ENCODE measurements at places on chromosomes 12 and 14.

DNA sequence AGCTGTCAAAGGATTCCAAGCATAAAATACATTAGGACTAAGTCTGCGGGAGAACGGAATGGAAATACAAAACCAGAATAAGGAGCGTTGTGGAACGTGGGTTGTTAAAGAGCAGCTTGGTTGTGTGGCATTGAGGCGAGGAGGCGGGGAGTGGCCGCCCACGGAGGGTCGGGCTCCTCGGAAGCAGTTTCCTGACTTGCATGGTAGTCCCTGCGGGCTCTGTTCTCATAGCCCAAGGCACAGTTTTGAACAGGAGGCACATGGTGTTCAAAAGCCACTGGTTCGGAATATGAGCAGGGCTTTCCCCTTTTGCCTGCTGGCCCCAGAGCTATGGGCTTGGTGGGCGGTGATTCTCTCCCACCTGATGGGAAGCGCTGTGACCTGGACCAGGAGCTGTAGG is 12.2 kb downstream of the DDX51 start:
- no peak for DNase-seq

DNA sequence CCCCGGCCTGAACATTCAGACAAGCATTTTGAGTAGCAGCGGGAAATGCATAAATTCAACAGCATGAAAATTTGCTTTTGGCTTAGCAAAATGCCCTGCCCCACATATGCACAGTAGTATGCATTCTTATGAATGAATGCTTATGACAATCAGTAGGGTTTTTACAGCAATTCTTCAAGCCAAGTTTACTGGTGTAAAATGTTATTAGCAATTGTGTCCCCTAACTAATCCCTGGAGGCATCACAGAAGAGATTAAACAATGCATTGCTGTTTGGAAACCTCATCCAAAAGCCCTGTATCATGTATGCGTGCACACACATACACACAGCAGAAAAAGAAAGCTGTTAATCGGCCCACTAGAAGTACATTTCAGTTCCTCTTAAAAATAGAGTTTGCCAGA is 406.5 kb downstream of the LRIG3 start:
- no peak for DNase-seq

GRCh38 chr12:128980623-128981022 is 127.3 kb downstream of the GLT1D1 start:
- DNase-seq = no peak

GRCh38 chr14:100769035-100769939 is 42.6 kb downstream of the DLK1 start:
- DNase-seq = no peak

- DNase-seq = no peak
Observed at GRCh38 chr14:32808644-32809043, 130.0 kb upstream of the NPAS3 start.

DNA sequence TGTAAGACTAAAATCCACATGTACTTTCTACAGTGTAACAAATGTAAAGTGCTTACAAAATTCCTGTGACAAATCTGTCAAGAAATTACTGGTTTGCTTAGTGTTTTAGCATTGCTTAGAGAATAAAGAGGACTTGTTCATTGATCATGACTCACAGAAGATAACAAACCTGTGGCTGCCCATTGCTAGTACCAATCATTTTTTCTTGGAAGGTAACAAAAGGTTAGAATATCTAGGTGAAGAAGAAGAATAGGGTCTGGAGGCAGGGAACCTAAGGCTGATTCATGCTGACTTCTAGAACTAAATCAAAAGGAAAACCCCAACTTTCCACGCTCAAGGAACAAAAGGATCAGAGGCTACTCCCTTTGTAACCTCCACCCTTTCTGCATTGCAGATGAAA is 232.7 kb upstream of the ABCD2 start:
- no peak for DNase-seq

DNA sequence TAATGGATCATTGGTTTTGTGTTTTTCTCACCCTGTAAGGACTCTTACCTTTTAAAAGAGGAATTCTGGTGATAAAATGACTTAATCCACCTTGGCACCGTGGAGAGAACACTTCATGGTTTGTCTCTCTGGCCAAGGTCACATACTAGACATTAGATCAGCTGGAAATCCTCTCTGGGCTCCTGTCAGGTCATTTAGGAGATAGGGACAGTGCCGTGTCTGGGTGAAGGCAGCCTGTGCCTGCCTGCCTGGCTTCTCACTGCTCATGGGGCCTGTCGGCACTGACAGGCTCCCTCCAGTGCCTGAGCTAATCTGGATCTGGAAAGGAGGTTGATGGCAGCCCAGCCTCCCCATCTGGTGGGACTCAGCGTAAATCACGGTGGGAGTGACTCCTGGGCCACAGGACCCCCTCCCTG is 5.7 kb downstream of the CRADD start:
- no peak for DNase-seq

DNA sequence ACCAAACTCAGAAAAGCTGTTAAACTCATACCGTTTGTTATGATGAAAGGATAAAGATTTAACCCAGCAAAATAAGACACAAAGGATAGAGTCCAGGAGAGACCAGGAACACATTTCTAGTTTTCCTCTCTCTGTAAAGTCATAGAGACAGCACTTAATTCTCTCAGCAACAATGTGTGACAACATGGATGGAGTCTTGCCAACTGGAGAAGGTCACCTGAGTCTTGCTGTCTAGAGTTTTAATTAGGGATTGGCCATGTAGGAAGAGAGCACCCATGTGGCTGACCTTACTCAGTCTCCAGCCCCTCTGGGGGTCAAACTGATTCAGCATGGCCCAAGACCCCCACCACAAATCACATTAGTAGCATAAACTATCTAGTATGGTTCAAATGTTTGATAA is 151.0 kb upstream of the ATF7IP start:
- DNase-seq = no peak

Data from NCI-H524 treated with DMSO at 0.1 percent for 48 hours (cell line).